ENCODE measurements at places on chromosomes 16 and 17.

GRCh38 chr17:28744972-28745785 is 1.4 kb downstream of the TRAF4 start:
- DNase-seq = no peak

DNA sequence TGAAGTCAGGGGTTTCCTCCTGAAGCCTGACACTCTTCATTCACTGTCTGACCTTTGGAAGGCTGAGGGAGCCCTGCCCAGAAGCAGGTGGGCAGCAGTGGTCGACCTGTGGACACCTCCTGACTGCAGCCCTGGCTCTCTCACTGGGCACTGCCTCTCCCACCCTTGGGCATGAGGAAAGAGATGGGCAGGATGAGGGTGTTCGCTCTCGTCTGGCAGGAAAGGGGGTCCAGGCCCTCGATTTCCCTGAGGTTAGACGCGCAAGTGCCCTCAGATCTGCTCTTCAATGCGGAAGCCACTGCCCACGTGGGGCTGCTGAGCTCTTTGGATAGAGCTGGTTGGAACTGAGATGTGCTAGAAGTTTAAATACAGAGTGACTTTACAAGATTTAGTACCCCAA is 171.9 kb downstream of the AHSP start:
- DNase-seq = no peak

GRCh38 chr16:9258423-9259051 is 167.1 kb downstream of the HAPSTR1 start:
- peak; percentile 51 for DNase-seq

- DNase-seq = no peak
These were observed 135.4 kb upstream of the SOX9 start for GRCh38 chr17:71985111-71986039.

- DNase-seq = no peak
These were observed 71.3 kb downstream of the TMC6 start for GRCh38 chr17:78057113-78057740.

DNA sequence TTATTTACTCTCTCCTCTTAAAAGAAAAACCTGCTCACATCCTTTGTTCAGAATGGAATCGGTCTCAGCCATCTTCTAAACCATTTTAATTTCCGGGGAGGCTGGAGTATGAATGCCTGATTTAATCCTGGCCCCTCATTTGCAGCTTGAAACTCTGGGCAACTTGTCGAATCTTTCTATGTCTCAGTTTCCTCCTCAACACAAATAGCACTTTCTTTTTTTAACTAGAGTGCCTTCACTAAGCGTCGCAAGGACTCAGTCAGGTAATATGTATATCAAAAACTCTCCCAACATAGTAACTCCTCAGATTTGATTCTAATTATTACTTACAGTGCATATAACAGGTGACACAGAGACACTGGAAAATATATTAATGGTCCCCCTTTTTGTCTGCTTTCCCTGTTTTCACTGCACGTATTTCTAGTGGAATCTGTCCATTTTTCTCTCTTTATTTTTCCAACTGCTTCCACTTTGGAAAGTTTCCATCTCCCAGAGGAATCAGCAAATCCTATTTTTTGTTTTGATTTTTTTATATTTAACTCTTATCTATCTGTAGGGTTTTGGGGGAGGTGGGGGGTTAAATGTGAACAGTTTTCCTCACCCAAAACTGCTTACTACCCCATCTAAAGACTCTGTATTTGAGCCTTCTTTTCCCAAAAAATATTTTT is 18.6 kb downstream of the SNN start:
- DNase-seq = no peak

- DNase-seq = peak; percentile 22
These were observed 278.8 kb upstream of the C16orf82 start for GRCh38 chr16:26787924-26788323.

- DNase-seq = no peak
These were observed 196.6 kb downstream of the RAB11FIP4 start for GRCh38 chr17:31588034-31588433.

GRCh38 chr16:75502916-75503605 is 7.8 kb upstream of the CHST6 start:
- no peak for DNase-seq

DNA sequence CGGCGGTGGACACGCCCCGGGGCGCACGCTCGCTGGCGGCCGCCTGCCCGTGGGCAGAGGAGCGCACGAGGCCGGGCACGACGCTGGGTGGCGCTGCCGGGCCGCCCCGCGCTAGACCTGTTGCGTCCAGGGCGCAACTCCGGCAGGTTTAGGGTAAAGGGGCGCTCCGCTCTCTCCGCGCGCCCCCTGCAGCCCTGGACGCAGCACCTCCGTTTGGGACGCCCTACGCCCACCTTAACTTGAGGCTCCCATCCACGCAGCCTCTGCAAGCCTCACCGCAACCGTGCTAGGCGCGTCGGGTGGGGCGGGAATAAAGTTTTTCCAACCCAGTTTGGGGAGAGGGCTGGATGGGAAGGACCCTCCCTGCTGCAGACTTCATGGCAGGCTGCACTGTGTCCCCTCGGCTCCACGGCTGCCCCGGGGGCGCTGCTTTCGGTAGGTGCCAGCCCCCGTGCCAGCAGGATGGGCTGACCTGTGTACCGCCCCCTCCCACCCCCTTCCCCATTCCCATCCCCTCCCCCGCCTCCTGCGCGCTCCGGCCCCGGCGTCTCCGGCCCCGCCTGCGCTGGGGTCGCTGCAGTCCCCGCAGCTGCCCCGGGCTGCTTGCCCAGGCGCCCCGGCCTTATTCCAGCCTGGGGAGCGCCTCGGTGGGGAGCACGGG is at the start of gene SYT17:
SYT17 (plus strand) TSS at position 531 of the 661 bp plus-strand sequence. CDS start 407 bp downstream, outside the sequence.
- no peak for DNase-seq

DNA sequence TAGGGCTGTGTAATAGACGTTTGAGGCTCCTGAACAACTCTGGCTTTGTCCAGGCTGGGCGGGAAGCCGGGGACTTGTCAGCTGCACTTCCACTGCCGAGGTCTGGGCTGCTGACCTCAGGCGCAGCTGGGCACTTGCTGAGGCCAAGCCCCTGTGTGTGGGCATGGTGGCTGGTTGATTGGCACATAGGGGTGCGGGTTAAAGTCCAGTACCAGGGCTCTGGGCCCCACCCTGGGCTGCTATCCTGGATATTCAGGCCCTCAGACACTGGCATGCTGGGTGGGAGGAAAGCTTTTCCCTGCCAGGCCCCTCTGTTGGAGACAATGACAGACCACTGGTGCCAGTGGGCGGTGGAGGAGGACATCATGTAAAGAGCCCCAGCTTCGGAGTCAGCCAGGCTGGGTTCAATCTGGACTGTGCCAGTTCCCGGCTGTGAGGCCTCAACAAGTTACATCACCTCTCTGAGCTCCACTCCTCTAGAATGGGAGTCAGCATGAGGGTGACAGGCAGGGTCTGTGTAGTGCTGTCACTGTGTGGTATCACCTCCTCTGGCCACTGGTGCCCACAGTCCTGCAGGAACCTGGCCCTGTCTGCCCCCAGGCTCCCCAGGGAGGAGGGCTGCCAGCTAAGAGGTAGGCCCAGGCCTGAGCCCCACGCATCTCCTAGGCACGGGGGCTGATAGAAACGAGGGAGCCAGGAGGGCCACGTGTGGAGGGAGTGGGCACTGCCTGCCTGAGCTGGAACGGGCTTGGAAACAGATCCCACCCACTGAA is 42.5 kb downstream of the PSME3IP1 start:
- no peak for DNase-seq

DNA sequence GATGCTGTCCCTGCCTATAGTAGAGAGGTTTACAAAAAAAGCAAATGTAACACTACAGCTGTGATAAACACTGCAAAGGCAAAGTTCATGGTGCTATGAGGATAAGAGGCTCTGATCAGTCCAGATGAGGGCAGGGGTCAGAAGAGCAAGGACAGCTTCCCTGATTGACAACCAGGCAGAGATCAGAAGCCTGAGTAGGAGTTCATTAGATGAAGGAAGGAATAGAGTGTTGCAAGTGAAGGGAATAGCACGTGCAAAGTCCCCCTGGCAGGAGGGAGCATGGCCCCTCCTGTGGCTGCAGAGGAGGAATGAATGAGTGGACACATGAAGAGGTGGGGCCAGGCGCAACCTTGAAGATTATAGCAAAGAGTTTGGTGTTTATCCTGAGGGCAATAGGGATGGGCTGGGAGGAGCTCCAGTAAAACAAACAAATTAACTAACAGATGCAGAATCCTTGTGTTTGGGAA is 208.4 kb upstream of the IRX5 start:
- DNase-seq = no peak

GRCh38 chr17:68033636-68034451 is 1.7 kb upstream of the KPNA2 start:
- peak; percentile 40 for DNase-seq

GRCh38 chr16:77063676-77064016 is 127.3 kb upstream of the MON1B start:
- DNase-seq = no peak

GRCh38 chr16:3264137-3265036 is 8.0 kb upstream of the MEFV start:
- DNase-seq = peak; percentile 97

DNA sequence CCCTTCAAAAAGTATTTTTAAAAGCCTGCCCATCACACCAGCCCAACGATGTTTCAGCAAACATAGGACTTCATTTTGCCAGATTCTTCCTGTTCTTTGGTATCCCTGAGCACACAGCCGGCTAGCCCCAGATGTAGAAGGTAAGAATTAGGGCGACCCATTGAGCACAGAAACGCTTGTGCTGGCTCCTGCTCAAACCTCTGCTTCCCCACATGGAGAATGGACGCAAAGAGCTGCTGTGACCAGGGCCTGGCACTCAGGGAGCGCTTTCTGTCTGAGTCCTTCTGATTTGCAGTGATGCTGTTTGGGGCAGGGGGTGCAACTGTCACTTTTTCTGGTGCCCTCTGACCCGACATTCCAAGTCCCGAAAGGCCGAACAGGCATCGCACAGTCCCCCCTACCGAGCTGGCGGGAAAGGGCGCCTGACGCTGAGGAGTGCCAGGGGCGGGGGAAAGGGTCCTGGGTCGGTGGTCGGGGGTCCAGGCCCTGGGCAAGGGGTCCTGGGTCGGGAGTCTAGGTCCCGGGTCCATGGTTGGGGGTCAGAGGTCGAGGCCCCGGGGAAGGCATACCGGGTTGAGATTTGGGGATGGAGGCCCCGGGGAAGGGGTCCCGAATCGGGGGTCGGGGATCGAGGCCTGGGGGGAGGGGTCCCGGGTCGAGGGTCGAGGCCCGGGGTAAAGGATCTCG is 930 bp downstream of the CHMP1A start:
- DNase-seq = no peak

- no peak for DNase-seq
These were observed 5.7 kb upstream of the HSD17B1 start for GRCh38 chr17:42547001-42547461.

DNA sequence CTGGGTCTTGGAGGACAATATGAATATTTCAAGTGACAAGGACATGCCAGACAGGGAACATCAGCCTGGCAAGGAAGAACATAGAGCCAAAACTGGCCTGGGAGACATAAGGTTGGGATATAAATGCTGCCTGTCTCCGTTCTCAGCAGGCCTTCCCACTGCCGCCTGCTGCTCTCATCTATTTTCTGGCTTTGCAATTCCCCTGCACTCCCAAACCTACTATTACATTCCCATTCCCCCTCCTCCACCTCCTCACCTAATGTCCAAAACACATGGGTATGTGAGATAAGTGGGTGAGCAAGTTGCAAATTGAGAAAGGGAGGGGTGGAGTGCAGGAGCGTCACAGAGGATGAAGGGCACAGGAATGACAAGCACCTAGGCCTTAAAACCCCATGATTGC is 244.3 kb upstream of the CDH8 start:
- DNase-seq = no peak

DNA sequence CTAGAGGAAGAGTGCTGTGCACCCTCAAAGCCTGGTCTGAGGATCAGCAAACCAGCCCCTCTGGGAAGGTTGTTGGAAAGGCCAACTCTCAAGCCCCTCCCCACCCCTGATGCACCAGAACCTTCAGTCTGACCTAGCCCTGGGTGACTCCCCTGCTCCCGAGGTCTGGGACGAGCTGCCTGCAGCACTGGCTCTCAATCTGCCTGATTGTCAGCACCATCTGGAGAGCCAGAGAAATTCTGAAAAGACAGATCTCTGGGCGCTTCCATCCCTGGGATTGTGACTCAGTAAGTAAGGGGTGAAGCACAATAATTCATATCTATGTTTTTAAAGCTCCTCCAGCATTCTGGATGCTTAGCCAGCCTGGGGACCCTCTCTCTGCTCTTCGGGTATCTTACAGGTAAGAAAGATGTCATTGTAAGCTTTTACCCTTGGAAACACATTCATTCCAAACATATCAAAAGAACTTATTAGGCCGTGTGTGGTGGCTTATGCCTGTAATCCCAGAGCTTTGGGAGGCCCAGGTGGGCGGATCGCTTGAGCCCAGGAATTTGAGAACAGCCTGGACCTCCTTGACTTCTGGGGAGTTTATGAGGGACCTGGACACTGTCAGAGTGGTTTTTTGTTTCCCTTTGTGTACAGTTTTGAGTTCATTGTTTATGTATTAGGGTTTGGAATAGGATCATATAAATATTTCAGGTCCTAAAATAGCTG is 147.5 kb downstream of the KCNJ12 start:
- DNase-seq = no peak

DNA sequence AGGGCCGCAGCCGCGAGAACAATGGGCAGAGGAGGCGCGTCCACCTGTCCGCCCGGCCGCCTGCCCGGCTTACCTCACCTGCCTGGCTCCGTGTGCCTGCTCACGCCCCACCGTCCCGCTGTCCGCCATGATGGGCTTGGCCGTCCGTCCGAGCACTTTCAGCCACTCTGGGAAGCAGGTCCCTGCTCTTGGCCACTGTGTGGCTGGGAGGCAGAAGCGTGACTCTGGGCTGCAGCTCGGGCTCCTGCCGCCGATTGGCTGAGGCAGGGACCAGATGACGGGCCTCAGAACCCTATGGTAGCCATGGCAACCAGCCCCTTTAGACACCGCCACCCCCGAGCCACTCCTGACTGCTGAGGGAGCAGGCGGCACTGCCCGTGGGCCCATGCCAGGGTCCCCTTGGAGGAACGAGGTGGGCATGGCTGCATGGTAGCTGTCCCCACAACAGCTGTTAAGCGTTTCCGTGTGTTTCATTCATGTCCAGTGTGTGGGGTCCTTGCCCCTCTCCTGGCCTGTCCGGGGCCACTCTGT is 8.9 kb upstream of the AXIN1 start:
- no peak for DNase-seq

Measured in Jurkat, Clone E6-1 (cell line).